Colonic mucosa (tissue), 4 donors: ENCODE measurements at places on chromosomes 7 and 10.

DNA sequence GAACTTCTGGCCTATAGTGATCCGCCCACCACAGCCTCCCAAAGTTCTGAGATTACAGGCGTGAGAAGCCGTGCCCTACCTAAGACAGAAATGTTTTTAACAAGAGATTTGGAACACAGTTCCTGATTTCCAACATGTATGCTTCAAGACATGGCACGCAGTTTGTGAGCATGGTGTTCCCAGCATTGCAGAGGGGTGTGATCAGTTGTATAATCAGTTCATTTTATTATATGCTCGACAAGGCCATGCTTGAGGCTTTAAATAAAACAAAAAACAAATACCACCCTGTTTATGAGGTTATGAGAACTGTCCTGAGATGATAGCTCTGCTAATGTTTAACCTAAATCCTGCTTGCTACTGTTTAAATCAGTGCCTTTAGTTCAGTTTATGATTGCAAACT is 60.2 kb downstream of the TASOR2 start:
- DNase-seq: peak; percentile 52

GRCh38 chr10:132030898-132031463 is 34.8 kb upstream of the JAKMIP3 start:
- DNase-seq: no peak

DNA sequence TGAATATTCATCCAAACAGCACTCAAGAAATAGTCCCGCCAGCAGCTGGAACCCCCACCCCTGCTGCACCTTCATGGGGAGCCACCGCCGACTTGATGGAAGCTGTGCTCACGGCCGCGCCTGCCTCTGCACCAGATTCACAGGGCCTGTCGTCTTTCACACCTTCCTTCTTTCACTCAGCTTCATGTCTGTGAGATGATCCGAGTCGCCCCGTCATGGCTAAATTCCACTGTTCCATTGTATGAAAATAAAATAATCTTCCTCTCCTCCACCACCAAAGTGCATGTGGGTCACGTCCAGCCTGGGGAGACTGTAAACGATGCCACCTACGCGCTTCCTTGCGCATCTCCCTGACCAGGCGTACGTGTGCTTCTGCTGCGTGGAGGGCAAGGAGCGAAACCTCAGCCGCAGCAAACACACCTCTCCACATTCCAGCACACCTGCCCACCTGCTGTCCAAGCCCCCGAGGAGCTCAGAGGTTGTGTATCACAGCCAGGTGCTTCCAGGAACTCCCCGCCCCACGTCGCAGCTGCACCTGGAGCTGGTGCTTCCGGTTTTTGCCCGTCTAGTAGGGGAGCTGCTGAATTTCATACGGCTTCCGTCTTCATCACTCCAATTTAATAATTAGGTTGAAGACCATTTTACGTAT is 137.0 kb downstream of the PTPRN2 start:
- no peak for DNase-seq

DNA sequence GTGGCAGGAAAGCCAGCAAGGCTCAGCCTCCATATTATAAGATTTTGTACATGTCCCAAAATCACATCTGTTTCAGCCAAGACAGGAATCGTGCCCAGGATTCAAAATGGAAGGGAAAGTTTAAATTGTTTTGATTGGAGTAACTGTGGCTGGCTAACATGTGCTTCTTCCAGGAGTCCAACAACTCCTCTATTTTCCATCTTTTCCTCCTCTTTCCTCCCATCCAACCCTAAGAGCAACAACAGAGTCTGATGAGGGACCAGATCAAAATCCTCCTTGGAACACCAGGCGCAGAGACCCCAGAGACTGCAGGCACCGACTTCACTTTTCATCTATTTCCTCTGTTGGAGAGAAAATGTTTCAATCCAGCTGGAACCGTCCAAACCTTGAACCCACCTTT is 36.0 kb upstream of the SVIL start:
- DNase-seq: no peak

GRCh38 chr10:5942001-5942400 is 35.3 kb downstream of the IL15RA start:
- DNase-seq: no peak

DNA sequence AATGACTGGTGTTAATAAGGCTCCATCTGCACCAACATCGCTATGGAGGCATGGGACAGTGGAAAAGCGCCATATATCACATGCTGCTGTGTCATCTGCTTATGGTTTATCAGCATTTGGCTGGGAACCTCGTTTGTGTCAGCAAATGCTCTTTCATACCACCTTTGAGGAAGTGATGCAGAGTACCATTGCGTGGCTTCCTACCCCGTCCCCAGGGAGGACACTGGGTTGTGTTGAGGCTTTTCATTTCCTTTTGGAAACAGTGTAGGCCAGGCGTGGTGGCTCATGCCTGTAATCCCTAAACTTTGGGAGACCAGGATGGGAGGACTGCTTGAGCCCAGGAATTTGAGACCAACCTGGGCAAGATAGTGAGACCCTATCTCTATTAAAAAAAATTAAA is 6.8 kb downstream of the TACR2 start:
- DNase-seq: no peak

GRCh38 chr10:132596742-132597279 is 59.2 kb downstream of the INPP5A start:
- DNase-seq: no peak

DNA sequence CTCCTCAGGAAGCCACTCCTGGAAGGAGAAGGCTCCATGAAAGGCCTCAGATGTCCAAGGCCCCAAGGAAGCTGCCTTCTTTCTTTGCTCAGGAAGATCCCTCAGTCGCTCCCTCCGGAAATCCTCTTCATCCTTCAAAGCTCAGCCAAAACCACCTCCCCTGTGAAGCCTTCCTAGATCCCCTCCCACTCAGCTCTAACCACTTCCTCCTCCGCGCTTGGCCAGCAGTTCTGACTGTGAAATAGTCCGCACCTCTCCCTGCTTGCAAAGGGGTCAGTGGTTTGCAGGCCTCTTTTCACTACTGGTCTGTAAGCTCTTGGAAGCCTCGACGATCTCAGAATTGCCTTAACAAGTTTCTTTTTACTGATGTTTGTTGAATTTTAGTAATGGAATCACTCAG is 23.9 kb downstream of the PYROXD2 start:
- DNase-seq: no peak

DNA sequence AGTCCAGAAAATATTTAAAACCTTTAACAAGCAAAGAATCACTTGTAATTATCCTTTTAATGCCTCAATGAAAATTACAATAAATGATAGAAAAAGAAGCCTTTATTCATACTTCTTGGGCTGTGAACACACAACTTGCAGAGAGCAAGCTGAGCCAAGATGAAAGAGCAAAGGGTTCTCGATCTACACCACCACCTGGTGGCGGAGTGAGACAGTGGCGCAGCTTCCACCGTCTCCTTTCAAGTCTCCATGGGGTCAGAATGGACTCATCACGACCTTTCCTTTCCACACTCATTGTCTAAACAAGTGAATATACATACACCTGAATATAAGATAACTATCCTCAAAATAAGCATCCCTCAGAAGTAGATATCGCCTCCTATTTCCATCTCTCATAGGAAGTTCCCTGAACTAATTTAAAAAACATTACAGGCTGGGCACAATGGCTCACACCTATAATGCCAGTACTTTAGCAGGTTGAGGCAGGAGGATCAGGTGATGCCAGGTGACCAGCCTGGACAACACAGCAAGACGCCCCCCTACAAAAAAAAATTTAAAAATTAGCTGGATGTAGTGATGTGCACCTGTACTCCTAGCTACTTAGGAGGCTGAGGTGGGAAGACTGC is 40.7 kb downstream of the ATE1 start:
- peak; percentile 62 for DNase-seq

GRCh38 chr7:158139499-158139898 is 448.1 kb downstream of the PTPRN2 start:
- DNase-seq: no peak

- no peak for DNase-seq
These were observed 496.9 kb upstream of the ZMIZ1 start for GRCh38 chr10:78571891-78572290.

- DNase-seq: no peak
These were observed 12.7 kb upstream of the PDLIM1 start for GRCh38 chr10:95303535-95303934.

- DNase-seq: peak; percentile 72
These were observed 110.5 kb downstream of the SVIL start for GRCh38 chr10:29524294-29524693.

DNA sequence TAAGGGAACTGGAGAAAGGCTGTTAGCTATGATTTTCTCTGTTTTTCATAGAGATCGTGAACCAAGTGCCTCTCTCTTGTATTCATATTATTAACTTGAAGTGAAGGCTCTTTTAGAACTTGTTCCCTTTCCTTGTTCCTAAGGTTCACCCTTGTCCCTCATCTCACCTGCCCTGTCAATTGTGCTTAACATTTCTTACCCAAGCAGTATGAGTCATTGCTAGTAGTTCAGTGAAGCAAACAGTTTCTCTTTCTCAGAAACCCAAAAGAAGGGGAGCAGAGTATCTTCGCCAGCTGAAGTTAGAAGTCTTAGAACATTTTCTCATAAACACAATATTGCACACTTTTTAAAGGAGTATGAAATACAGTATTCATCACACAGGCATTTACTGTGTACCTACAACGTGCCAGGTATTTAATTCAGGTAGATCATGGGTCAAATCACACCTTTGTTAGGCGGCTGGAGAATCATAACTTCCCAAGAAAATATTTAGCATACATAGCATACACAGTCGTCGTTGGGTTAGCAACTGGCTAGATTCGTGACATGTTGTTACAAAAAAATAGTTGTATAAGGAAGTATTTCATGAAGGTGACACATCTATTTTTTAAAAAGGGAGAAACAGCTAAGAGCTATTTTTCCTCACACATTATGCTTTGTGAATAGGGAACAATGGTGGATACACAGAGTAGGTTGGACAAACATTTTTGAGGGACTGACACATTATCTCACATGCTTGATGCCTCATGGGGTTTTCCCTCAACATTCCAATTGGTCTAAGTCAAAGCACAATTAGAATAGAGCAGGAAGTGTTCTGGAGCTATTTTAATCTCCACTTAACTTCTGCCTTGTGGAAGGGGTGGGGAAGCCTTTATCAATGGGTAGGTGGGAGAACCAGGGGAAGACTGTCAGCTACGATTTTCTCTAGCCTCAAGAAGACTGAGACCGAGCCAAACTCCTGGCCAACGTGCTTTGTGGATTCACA is 13.2 kb downstream of the HDAC9 start:
- no peak for DNase-seq
